ENCODE measurements at places on chromosomes 11 and 22. TPM values are rescaled to one million over a fixed set of nuclear protein-coding genes. Genes with fewer than 3 reads are reported as not detected.

C22orf31 gene
- total RNA-seq, result not detected

PLEKHA7 gene
- total RNA-seq, result 15.4 TPM

OR56A3 gene
- not detected for total RNA-seq

DDIAS gene
- 8.7 TPM for total RNA-seq

TMPRSS13 gene
- total RNA-seq, result 22.9 TPM

DNHD1 gene
- total RNA-seq, result 2.0 TPM

GGTLC2 gene
- total RNA-seq, result not detected

Measured in airway epithelial cell (primary cell).